ENCODE measurements at places on chromosomes 2 and 18. TPM values are rescaled to one million over a fixed set of nuclear protein-coding genes. Genes with fewer than 3 reads are reported as not detected.

DNA sequence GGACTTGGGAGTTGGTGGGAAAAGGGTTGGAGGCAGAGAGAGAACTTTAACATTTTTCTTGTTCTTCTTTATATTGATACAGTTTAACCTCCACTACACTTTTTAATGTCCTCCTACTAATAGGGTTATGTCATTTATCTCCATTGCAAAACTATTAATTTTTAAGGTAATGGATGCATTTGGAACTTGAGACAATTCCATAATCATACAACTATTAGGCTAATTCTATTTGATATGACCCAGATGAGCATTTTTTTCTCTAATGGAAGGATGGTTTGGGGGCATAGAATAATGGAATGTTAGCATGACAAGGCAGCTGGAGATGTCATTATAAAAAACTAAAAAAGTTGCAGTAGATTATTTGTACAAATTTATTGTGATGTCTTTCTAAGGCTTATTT is 239.2 kb upstream of the KCNJ3 start:
- no peak for DNase-seq

GRCh38 chr18:31185186-31185950 is 22.7 kb upstream of the DSC1 start:
- DNase-seq, result no peak

DNA sequence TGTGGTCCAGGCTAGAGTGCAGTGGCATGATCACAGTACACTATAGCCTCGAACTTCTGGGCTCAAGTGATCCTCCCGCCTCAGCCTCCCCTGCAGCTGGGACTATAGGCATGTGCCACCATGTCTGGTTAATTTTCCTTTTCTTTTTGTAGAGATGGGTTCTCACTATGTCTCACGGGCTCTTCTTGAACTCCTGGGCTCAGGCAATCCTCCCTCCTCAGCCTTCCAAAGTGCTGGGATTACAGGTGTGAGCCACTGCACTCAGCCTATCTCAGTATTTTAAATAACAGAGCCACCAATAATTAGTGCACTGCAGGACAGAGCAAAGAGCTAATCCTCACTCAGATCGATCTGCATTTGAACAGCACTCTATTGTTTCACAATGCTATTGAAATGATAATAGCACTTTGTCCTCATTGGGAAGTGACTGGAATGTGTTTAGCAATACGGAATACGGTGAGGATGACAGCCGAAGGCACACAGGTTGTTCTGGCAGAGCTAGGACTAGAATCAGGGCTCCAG is 335.9 kb downstream of the DLGAP1 start:
- no peak for DNase-seq

DNA sequence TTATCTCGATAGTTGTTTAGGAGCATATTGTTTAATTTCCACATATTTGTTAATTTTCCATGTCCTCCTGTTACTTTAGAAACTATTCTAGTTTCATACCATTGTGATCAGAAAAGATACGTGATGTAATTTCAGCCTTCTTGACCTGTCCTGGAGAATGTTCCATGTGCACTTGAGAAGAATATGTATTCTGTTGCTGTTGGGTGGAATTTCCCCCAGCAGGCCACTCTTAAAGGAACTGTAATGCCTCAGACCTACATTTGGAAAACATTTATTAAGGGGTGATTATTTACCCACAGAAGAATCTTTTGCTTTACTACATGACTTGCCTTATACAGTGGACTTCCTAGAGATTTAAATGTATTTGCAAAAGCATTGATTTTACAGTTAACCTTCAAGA is 55.5 kb downstream of the LIMS1 start:
- DNase-seq, result no peak

DNA sequence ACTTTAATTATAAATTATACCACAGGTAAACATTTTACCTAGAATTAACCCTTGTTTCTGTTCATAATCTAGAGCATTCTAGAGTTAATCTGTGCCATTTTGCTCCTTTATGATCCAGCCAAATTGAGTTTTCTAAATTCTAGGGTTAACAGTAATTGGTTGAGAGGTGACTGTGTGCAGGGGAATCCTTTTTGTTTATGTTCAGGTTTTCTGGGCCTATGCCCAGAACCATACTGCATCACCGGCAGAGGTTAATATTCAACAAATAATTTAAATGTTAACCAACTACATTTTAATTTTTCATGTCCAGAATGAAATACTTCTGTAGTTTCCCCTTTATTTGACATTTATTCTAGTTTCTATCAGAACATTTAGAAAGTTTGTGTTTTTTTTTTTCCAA is 32.3 kb downstream of the CARF start:
- DNase-seq, result no peak

Gene GALNT13
- total RNA-seq, result not detected

Gene ANKRD30BL
- not detected for total RNA-seq

Data from CD8-positive, alpha-beta memory T cell (primary cell).